Liver (tissue), 10 donors: ENCODE measurements at places on chromosomes 12 and 14. TPM values are rescaled to one million over a fixed set of nuclear protein-coding genes. Genes with fewer than 3 reads are reported as not detected.

The IGF1 gene
- 0.61 TPM for total RNA-seq

The PRICKLE1 gene
- 5.7 TPM for total RNA-seq

The E2F7 gene
- total RNA-seq, result 5.8 TPM

The DHH gene
- total RNA-seq, result 0.08 TPM

DNA sequence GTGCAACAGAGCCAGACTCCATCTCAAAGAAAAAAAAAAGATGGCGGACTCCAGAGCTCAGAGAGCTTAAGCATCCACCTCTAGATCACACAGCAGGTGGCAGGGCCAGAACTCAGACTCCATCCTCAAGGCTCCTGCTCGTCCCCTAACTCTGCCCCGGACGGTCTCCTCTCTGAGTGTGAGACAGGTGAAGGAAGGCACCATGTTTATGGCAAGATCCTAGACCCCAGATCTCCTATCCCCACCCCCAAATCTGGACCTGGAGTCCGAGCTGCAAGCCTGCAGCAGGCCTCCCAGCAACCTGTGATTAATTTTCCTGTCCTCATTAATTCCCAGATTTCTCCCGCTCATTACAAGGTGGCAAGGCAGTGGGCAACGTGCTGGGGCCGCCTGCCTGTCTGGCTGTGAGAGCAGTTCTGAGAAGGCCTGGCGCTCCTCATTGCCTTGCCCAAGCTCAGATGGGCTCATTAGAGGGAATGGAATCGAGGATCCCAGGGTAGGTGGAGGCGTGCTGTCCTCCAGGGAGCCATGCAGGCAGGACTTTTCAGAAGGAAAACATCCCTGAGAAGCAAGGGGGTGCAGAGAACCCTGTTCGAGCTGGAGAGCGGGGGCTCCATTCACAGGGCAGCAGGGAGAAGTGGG, 296.6 kb upstream of the RTL1 start:
- H3K36me3 ChIP-seq, result no peaks in the 10 kb centered on the region
- H3K4me3 ChIP-seq, result no peak overlapping the region
- DNase-seq, result peak; percentile 24
- no peaks in the 10 kb centered on the region for H3K4me1 ChIP-seq
- no peak overlapping the region for H3K27ac ChIP-seq

DNA sequence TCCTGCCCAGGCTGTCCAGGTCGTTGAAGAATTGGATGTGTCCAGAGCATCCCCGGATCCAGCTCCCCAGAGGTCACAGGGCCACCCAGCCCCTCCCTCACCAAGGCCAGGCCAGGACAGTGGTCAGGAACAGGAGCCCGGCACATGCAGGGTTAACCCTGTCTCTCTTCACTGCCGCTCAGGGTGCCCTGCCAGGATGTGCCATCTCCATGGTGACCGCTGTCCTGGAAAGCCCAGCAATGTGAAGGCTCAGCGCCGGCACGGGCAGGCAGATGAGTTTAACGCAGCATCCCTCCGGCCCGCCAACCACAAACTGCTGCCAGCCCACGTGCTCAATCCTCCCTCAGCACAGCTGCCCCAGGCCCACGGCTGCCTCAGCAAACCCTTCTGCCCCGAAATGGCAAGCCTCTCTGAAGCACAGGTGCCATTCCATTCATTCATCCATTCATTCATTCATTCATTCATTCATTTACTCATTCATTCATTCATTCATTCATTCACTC, 4.4 kb downstream of the TMEM179 start:
- peaks cover 12% of the 10 kb centered on the region for H3K27me3 ChIP-seq
- H3K27ac ChIP-seq, result no peak overlapping the region
- no peak overlapping the region for H3K4me3 ChIP-seq
- peaks cover 3% of the 10 kb centered on the region for H3K4me1 ChIP-seq
- no peak for DNase-seq
- H3K36me3 ChIP-seq, result no peaks in the 10 kb centered on the region

DNA sequence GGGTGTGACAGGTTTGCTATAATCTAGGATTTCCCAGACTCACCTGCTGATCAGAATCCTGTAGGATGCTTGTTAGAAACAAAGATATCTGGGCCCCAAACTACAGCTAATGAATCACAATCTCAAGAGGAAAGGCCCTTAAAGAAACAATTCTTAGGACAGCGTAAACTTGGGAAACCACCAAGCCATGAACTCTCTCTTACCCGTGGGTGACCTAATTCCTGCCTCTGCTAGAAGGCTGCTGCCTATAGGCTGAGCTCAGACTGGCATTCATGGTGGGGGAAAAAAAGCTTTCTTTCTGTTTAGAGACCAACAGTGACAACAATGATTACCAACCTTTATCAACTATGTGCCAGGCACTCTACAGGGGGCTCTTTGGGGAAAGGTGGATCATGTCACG, 213.9 kb upstream of the FKBP4 start:
- no peaks in the 10 kb centered on the region for H3K36me3 ChIP-seq
- peaks cover 2% of the 10 kb centered on the region for H3K4me1 ChIP-seq
- H3K4me3 ChIP-seq, result no peak overlapping the region
- H3K27ac ChIP-seq, result no peak overlapping the region

DNA sequence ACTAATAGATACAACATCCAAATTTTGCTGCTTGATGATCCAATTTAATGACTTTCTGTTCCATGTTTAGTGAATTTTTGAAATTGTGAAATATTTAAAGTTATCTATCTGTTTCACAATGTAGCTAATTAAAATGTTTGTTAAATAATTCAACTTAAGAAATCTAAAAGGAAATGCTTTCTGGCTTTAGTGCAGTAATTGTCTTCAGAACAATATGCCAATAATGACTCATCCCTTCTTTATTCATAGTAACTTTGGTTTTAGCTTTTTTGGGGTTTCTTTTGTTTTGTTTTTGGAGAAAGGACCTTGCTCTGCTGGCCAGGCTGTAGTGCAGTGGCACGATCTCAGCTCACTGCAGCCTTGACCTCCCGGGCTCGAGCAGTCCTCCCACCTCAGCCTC, 479.2 kb upstream of the RGS6 start:
- H3K27me3 ChIP-seq, result no peaks in the 10 kb centered on the region
- peaks cover 3% of the 10 kb centered on the region for H3K4me1 ChIP-seq
- no peak for DNase-seq
- no peak overlapping the region for H3K4me3 ChIP-seq
- no peaks in the 10 kb centered on the region for H3K36me3 ChIP-seq
- H3K27ac ChIP-seq, result no peak overlapping the region

DNA sequence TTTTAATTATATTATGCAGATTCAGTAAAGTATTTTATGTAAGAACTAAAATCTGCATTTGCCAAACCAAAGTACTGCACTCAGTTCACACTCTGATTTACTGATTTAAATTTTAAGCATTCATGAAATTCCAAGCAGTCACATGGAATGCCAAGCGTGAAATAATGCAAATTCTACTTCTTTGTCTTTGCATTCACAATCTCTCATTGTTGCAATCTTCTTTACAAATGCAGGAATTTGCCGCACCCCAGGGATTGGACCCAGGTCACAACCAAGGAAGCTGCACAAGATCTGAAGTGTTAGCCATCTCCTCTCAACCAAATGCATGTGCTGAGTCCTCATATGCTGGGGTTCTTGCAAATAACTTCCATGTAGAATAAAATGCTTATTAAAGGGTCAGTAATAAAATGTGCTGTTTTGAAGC, 71.9 kb downstream of the TUNAR start:
- no peaks in the 10 kb centered on the region for H3K4me1 ChIP-seq
- H3K36me3 ChIP-seq, result no peaks in the 10 kb centered on the region
- H3K4me3 ChIP-seq, result no peak overlapping the region

DNA sequence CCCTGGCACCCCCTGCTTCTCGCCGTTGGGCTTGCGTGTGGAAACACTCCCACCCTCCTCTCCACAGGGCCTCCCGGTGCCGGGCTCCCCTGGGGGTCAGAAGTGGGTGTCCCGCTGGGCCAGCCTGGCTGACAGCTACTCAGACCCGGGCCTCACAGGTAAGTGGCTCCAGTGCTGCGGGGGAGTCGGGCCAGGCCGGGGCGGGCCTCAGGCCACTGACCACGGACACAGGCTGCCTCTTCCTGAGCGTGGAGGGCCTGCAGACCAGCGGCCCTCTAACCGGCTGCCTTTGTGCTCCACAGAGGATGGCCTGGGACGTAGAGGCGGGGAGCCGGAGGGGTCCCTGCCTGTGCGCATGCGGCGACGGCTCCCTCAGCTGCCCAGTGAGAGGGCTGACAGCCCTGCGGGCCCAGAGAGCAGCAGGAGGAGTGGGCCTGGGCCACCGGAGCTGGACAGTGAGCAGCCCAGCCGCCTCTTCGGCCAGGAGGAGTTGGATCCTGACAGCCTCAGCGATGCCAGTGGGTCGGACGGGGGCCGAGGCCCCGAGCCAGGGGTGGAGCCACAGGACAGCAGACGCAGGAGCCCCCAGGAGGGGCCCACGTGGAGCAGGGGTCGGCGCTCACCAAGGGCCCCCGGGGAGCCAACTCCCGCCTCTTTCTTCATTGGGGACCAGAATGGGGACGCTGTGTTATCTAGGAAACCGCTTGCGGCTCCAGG, 21.1 kb downstream of the CEP170B start:
- DNase-seq, result no peak
- no peaks in the 10 kb centered on the region for H3K4me1 ChIP-seq
- no peaks in the 10 kb centered on the region for H3K27me3 ChIP-seq
- H3K36me3 ChIP-seq, result peaks cover 2% of the 10 kb centered on the region
- H3K4me3 ChIP-seq, result no peak overlapping the region
